DND-41 (cell line): ENCODE measurements at places on chromosomes 3 and 15.

DNA sequence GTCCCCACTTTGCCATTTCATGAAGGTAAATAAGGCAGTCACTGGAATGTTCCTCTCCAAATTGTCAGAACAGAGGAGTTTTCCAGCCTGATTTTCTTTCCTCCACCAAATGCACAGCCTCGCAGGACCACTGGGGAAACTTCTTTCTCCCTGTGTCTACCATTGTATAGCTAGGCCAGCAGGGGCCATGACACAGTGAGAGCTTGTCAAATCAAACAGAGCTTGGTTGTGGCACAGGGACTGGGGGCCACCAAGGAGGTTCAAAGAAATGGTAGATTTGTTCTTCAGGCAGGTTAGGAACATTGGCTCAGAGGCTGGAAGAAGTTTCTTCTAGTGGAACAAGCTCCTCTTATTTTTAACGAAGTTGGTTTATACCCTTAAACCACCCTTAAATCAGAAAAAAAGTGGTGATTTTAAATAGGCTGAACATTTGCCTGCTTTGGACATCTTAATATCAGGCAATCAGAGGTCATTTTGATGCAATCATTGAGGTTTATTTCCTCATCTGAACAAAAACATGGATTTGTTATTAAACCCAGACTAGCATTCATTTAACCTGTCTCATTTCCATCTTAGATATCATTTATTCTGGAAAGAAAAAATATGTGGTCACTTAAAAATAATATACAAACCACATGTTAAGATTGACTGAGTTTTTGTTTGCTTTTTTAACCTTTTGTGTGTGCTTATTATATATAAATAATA lies 105.6 kb downstream of the GTPBP8 start:
- DNase-seq: no peak

GRCh38 chr3:112627919-112628466 lies 12.9 kb downstream of the CCDC80 start:
- no peak for DNase-seq

- DNase-seq: no peak
Observed at GRCh38 chr15:99481113-99481950, 84.5 kb upstream of the MEF2A start.

GRCh38 chr3:15023719-15024118 lies 41.4 kb downstream of the MRPS25 start:
- no peak for DNase-seq

DNA sequence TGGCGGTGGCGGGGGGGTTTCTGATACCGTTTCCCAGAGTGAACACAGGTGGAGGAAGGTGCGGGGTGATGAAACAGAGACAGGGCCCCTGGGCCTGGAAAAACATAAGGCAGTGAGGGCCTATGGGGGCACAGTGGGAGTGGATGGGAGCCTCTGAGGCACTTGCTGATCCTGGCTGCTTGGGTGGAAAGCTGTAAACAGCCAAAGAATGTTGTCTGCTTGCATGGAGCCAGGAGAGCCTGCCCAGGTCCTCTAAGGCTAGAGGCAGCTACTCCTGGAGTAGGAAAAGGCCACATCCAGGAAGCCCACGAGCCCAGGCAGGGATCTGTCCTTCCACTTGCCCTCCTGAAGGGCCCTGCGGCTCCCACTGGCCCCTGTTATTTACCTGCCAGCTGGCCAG lies 2.9 kb upstream of the SEMA3B start:
- DNase-seq: no peak

- no peak for DNase-seq
Observed at GRCh38 chr3:158820521-158820920, 18.7 kb downstream of the MFSD1 start.
